ENCODE measurements at places on chromosomes 13 and 19. TPM values are rescaled to one million over a fixed set of nuclear protein-coding genes. Genes with fewer than 3 reads are reported as not detected.

DNA sequence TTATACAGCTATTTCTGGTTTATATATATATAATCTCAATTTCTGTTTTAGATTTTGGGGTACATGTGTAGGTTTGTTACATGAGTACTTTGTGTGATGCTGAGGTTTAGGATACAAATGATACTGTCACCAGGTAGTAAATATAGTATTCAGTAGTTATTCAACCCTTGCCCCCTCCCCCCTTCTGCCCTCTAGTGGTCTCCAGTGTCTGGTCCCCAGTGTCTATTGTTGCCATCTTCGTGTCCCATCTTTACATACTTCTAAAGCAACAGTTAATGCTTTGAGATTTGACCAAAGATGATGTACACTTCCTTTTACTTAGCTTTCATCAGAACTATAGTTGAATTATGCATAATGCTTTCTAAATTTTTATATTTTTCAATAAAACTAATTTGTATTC is 1623.4 kb upstream of the PRR20A start:
- DNase-seq: no peak

DNA sequence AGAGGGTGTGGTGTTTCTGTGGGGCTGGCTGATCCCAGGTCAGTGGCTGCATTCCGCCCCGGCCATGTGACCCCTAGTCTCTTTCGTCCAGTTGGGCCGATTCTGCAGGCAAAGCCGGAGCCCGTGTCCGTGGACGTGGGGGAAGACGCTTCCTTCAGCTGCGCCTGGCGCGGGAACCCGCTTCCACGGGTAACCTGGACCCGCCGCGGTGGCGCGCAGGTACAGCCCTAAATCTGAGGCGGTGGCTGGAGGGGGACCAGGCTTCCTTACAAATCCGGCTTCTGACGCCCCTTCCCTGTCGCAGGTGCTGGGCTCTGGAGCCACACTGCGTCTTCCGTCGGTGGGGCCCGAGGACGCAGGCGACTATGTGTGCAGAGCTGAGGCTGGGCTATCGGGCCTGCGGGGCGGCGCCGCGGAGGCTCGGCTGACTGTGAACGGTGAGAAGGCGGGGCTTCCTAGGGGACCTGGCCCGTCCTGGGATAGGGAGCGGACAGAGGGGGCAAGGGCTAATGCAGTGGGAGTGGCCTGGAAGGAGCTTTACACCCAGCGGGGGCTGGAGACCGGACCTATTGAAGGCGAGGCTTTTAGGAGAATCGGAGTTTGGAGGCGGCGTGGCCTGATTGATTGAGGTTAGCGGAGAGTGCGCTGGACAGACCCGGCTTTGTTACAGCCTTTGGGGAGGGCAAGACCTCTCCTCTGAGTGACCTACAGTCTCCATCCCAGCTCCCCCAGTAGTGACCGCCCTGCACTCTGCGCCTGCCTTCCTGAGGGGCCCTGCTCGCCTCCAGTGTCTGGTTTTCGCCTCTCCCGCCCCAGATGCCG is 4.3 kb downstream of the KIRREL2 start:
- DNase-seq: no peak

OR10H4 gene
- not detected for total RNA-seq

GRCh38 chr13:77522444-77522843 is 13.1 kb upstream of the SCEL start:
- no peak for DNase-seq
